ENCODE measurements at places on chromosomes 3 and 15. TPM values are rescaled to one million over a fixed set of nuclear protein-coding genes. Genes with fewer than 3 reads are reported as not detected.

- ATAC-seq: no peak
These were observed 26.0 kb downstream of the MASP1 start for GRCh38 chr3:187265461-187265955.

GRCh38 chr3:117752984-117753717 lies 1043.6 kb downstream of the TUSC7 start:
- ATAC-seq: no peak

GRCh38 chr3:97738761-97739160 lies 25.8 kb upstream of the ARL6 start:
- ATAC-seq: no peak

GRCh38 chr15:65286069-65286703 lies 497 bp downstream of the PARP16 start:
- ATAC-seq: peak; percentile 47

DNA sequence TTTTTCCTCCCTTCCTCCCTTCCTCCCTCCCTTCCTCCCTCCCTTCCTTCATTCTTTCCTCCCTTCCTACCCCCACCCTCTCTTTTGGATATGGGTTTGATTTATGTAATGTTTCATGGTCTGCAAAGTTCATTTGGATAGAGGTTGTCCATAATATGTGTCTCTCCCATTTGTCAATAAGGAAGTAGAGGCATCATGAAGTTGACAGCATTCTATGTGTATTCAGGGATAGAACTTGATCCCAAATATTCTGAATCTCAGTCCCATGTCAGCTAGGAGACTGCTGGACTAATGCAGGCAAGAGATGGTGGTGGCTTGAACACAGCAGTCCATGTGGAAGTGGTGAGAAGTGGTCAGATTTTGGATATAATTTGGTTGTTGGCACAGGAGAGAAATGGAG lies 90.7 kb upstream of the SLC6A6 start:
- ATAC-seq: no peak

DNA sequence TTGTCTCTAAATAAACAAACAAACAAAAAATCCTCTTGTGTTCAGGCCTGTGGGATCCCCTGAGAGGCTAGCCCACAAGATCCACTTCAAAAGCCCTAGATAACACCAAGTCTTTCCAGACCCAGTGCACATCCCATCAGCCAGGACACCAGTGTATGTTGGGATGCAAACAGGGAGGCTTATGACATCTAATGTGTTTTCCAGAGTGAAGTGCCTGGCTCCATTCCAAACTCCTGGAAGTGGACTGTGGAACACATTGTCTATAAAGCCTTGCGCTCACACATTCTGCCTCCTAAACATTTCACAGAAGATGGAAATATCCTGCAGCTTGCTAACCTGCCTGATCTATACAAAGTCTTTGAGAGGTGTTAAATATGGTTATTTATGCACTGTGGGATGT lies 57.0 kb downstream of the MLH1 start:
- ATAC-seq: no peak

The MUC4 gene
- total RNA-seq: 2.4 TPM

The WNT5A gene
- total RNA-seq: not detected

The DPH6 gene
- total RNA-seq: 9.9 TPM

The KNL1 gene
- total RNA-seq: 25.0 TPM

The ZNF654 gene
- total RNA-seq: 24.6 TPM

DNA sequence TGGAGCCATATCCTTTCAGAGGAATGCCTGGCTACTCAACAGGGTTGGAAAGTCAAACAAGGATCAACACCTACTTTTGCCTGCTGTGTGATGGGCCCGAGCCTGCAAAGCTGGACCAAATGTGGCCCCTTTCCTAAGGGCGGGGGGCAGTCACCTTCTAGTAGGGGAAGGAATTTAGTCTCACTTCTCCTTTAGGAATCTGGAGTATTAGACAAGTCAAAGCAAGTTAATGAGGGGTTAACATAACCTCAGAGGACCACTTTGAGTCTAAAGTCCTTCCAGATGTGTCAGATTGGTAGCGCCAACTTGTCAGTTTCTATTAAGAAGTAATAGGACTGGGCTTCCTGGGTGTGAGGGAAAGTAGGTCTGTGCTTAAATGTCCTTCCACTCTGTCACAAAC lies 6.8 kb downstream of the EXOSC7 start:
- no peak for ATAC-seq

The GABRA5 gene
- not detected for total RNA-seq

The RTP4 gene
- 0.98 TPM for total RNA-seq

The PGBD4 gene
- total RNA-seq: 2.8 TPM

The TEX9 gene
- 1.0 TPM for total RNA-seq

GRCh38 chr15:85972805-85973540 lies 106.7 kb upstream of the AGBL1 start:
- ATAC-seq: no peak

GRCh38 chr3:140096037-140096436 lies 161.1 kb downstream of the CLSTN2 start:
- ATAC-seq: no peak

The MYO5C gene
- total RNA-seq: 2.3 TPM

DNA sequence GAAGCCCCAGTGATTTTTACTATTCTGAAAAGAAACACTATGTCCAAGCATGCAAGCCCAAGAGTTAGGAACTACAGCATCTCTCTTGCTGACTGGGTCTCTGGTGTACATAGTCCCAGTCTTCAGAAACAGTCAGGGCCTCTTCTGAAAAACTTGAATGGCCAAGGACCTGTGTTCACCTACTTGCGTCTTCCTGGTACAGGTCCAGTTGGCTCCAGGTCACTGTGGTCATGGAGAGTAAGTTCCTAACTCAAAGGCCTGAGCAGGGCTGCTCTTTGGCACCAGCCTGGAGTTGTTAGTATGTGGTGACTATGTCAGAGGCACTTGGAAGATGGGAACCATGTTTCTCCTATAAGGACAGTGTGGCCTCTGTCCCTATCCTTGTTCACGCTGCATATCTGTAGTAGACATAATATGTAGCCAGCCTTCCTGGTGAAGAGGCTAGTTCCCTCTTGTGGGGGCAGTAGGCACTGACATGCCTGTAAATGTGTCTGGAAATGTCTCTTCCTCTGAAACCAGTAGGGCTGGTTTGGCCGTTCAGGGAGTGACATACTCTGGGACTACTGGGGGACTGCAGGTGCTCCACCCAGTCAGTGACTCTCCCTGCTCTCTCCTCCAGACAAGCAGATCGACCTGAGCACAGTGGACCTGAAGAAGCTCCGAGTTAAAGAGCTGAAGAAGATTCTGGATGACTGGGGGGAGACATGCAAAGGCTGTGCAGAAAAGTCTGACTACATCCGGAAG lies 2.6 kb upstream of the RBM15B start:
- no peak for ATAC-seq

GRCh38 chr15:68871507-68871906 lies 50.8 kb upstream of the ANP32A start:
- ATAC-seq: no peak

DNA sequence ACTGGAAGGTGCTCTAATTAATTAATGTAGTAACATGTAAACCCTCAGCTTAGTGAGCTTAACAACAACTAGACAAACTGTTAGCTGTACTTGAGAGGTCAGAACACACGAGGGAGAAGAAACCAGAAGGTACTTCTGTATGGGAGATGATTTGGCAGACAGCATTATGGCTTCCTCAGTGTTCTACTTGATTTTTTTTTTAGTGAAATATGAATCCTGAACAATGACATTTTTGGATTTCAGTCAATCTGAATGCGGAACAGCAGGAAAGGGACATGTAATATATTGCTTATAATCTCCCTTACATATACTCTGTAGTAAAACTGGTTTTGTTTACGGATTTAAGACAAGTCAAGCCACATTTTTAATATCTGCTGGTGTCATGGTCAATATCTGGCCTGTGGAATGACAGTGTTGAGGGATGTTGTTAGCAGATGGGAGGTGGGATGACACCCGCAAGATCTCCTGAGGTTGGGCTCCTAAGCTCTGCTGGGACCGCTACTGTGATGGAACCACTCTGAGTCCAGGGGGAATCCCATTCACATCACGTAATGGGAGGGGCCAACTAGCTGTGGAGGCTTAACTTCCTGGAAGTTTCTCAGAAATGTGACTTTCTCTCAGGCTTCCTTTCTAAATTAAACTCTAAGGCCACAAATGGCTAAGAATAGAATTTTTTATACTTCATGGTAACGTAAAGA lies 18.7 kb downstream of the TNFAIP8L3 start:
- peak; percentile 49 for ATAC-seq

- ATAC-seq: no peak
These were observed 50.5 kb upstream of the TEX264 start for GRCh38 chr3:51620543-51620942.

DNA sequence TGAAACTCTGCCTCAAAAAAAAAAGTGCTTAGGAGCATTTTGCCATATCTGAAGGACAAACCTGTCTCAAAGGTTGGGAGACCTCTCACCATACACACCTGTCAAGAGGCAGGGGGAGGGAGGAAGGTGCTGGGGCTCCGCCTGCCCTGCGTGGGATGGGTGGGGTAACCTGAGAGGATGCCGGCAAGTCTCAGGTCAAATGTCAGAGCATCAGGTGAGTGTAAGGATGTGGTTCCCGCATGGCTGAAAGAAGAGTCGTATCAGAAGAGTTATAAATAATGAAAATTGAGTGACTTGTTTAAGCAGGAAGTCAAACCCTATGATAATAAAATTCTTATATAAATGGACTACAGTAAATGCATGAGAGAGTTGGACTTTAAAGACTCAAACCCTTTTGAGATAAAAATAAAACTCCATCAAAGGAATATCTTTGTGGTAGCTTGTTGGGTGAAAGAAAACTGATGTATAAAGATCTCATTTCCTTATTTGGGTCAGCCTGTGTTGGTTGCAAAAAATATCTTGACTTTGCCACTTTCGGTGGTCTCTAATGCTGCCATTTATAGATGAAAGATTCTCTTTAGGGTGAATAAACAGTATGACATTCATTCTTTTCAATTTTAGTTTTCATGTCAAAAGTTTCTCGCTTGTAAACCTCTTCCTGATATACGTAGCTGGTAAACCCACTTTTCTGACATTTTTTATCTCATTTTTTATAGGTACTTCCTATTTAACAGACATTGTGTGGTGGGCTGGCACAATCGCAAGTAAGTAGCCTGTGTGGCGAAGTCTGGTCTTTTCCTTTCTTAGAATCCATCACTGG lies 23.8 kb downstream of the NIPA1 start:
- ATAC-seq: no peak

DNA sequence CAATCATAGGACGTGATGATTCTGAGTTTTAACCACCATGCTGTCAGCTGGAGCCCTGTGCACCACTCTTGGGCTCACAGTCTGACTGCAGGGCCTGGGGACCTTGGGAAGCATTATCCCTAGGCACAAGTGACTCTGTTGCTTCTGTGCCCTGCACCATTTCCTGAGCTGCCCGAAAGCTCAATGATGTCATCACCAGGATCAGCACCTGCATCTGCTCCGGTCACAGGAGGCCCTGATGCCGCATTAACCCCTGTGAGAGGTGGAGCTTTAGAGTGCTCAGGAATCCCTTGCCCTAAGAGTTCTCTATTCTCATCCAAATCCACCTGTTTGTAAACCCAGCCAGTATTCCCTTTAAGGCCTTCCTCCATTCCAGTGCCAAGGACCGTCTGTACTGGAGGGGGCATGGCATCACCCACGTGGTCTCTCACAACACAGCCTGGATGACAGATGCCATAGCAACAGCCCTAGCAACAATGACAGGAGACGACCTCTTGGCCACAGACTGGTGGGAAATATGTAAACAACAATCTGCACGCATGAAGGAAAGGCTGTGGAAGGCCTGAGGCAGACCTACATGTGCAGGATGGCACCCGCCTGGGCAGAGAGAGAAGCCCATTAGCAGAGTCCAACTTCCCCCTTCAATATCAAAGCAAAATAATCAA lies 37.9 kb downstream of the NTRK3 start:
- no peak for ATAC-seq

- no peak for ATAC-seq
These were observed 827.0 kb downstream of the CADM2 start for GRCh38 chr3:85785766-85786165.
